ENCODE measurements at places on chromosomes 5 and 9.

GRCh38 chr5:53233645-53234405 lies 124.3 kb upstream of the MOCS2 start:
- no peak for DNase-seq

DNA sequence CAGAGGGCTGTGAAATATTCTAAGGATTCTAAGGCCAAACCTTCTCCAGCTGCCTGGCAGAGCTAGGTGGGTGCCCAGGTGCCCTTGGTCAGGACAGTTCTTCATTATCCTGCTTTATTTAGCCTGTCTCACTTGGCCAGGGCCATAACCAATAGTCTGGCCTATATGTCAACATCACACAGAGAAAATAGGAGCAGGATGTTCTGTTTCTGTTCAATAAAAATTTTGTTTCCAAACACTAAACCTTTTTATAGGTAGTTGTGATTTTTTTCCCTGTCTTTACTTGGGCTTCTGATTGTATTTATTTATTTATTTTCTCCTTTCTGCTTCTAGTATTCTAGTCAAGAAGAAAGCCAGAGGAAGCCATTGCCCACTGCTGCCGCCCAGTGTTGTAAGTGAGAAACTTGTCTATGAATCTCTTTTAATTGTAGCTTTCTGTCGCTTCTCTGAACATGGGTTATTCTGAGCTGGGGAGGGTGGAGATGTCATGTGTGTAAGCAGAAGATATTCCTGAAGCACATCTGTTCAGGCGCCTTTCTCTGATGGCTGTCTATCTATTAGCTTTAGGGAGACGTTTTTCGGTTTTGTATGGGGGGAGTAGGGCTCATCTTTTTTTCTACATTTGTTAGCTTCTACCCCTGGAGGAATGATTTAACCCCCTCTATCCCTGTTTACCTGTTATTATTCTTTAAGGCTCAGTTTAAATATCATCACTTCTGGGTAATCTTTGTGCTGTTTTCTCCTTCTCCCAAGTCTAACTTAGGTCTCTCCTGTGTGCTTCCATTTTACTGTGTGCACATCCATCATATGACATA lies 97.1 kb downstream of the UNC13B start:
- DNase-seq = peak; percentile 44

DNA sequence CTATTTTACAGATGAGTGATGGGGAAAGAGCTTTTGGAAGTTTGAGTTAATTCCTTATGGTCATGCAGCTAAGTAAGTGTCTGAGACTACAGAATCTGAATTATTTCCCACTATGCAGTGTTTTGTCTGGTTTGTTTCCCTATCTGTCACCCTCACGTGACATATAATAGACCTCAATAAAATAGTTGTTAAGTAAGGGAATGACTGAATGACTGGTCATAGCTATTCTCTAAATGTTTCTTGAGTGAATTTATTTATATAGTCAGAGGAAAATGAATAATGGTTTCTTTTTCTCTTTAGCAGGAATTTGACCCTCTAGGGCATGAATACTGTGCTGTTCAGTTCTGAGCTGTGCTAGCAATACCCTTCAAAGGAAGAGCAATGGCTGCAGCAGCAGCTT lies 10.3 kb downstream of the TRIM32 start:
- no peak for DNase-seq

- no peak for DNase-seq
Observed at GRCh38 chr5:94082405-94082804, 341.0 kb upstream of the POU5F2 start.

- no peak for DNase-seq
Observed at GRCh38 chr9:78196258-78196657, 39.6 kb upstream of the CEP78 start.

GRCh38 chr9:108434502-108434901 lies 421.3 kb downstream of the ACTL7B start:
- no peak for DNase-seq

GRCh38 chr9:135296735-135297455 lies 182.7 kb upstream of the PPP1R26 start:
- DNase-seq = no peak

DNA sequence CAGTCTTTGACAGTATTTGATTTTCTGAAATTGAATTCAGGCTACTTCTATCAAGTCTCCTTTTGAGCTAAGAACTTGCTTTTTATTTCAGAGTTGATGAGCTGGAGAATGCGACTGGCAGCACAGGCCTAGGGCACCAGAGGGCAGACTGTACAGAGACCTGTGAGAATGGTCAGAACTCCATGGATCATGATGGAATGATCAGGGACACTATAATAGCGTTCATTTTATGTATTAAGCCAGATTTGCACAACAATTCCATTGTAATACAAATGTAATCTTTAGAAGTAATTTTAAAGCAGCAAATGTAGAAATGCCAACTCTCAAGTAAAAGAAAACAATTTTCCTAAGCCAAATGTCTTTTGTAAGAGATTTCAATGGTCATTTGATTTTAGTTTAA lies 902.4 kb downstream of the NR2F1-AS1 start:
- DNase-seq = no peak

Measured in stimulated activated CD4-positive, alpha-beta T cell treated with anti-CD3 and anti-CD28 coated beads, Interleukin-2, amount 100 ng/mL, for 24 hours (primary cell).